T-helper 1 cell (primary cell): ENCODE measurements at places on chromosomes 3 and 15.

DNA sequence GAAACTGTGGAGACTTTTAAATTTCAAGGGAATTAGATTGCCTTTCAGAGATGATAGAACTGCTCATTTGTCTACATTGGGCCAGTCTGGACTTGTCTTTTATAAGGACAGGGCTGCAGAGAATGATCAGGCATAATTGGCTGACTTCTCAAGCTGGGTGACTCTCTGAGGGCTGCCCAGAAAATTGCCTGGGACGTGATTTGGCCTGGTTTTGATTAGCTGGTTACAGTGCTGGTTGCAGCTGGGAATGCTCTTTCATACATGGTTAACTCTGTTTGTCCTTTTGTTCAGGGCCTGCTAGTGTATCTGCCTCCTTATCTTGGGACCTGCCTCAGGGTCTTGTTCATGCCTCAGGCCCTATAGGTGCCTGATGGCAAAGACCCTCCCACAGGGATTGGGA, 245.6 kb downstream of the CLSTN2 start:
- no peak for DNase-seq

GRCh38 chr3:171458071-171458863, 1.9 kb downstream of the TNIK start:
- peak; percentile 28 for DNase-seq

GRCh38 chr3:112629425-112629824, 11.5 kb downstream of the CCDC80 start:
- peak; percentile 35 for DNase-seq

DNA sequence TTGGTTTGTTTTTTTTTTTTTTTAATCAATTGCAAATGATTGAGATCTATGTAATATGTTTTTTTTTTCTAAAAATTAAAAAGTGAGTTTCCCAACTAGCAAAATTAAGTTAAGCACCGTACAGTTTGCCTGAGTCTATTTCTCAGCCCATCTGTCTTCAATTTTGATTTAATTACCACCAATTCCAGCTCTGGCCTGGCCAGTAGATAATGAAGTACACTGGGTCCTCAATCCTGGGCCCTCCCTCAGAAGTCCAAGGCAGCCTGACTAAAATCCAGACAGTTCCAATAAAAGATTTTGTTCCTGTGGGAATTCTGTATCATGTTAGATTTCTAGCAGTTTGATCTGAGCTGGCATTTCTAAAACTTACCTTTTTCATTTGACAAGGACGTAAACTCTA, 887.2 kb downstream of the NAALADL2 start:
- no peak for DNase-seq

DNA sequence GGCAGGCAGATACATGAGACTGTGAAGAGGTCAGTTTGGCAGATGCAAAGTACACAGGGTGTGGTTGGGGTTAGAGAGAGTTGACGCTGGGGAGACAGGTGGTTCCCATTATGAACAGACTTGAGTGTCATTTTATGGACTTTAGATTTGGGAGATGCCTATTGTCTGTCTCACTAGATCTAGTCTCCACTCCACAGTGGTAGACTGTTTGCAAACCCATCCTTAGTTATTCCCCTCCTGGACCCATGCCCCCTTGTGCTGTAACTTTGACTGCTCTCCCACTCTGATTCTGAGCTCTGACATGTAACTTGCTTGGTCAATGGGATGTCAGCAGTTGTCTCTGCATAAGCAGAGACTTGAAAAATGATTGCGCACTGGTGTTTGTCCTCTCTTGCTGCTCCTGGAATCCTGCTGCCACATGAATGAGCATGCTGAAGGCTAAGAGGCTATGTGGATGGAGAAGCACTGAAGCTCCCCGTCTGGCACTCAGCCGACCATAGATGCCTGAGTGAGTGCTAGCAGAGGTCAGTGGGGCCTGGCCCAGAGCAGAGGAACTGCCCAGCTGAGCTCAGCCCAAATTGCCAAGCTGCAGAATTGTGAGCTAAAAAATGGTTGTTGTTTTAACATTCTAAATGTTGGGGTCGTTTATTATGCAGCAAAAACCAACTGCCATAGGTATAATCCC, 88.2 kb downstream of the FAM43A start:
- no peak for DNase-seq

GRCh38 chr3:50486219-50486888, 17.1 kb downstream of the CACNA2D2 start:
- DNase-seq = no peak

DNA sequence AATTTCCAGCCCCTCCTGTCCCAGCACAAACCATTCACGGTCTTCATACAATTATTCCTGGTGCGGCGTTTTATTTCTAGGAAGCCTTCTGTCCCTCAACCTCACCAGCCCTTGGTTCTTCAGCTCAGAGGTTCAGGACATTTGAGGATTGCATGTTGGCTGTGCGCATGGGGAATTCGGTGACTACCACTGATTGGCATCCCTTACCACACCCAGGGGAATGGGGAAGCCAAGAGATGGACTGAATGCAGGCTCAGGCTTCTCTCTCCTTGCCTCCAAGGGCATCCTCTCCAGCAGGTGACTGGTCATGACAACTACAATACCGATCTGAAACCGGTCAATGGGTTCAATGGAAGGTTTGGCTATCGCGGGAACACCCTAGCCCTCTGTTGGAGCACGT, 153.8 kb downstream of the MTHFS start:
- DNase-seq = no peak

- DNase-seq = no peak
Observed at GRCh38 chr3:188321258-188321657, 167.3 kb downstream of the LPP start.

- no peak for DNase-seq
Observed at GRCh38 chr3:30455840-30456239, 150.6 kb upstream of the TGFBR2 start.

DNA sequence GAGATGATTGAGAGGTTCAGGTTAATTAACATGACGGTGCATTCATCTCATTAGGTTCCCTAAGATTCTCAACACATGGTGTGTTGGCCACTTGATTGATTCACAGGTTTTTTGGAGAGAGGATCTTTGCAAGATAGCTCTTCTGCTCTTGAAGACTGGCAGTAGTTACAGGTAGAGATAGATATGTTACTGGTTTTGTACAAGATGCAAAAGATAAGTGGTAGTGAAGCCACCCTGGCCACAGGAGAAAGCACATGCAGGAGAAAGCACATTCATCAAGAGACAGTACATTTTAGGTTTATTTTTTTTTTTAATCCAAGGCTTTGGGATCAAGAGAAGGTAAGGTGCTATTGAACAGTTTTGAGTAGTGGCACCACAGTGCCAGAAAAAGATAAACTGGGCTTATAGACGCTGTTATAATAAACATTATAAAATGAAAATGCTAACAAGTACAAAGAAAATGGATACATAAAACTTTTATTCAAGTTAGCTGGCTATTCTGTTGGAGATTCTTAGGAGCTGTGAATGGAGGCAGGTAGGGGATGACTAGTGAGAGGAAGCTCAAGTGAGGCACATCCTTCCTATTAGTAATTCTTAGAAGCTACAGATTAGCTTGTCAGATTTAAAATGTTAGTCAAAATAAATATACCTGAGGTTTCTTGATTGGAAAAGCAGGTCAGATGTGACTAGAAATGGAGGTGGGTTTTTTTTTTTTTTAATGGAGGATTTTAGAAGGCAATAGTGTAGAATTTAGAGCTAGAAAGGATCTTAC, 10.8 kb downstream of the SELENOT start:
- no peak for DNase-seq

- DNase-seq = no peak
Observed at GRCh38 chr3:102360183-102360860, 74.5 kb upstream of the ZPLD1 start.

DNA sequence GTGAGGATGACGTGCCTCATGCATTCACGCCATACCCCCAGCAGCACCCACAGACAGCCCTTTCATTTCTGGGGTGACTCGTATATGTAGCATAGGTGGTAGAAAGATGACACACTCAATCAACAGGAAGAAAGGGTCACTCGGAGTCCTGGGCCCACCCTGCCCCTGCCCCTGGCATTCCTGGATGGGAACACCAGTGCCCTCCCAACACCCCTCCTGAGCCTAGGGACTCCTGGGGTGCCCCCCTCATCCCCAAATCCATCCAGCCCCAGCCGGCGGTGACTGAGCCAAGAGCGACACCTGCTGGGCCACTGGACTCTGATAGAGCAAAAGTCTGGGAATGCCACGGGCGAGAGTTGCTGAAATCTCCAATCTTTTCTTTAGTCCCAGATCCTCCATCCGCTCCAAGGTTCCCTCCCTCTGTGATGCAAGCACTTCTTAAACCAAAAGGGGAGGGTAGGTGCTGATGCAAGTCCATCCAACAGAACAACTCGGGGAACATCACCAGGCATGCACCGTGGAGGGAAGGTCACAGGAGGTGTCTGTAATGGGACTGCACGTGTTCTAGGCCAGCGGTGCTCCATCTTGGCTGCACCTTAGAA, 31.1 kb downstream of the ACAN start:
- no peak for DNase-seq

- no peak for DNase-seq
Observed at GRCh38 chr3:173865900-173866498, 468.5 kb downstream of the NLGN1 start.

DNA sequence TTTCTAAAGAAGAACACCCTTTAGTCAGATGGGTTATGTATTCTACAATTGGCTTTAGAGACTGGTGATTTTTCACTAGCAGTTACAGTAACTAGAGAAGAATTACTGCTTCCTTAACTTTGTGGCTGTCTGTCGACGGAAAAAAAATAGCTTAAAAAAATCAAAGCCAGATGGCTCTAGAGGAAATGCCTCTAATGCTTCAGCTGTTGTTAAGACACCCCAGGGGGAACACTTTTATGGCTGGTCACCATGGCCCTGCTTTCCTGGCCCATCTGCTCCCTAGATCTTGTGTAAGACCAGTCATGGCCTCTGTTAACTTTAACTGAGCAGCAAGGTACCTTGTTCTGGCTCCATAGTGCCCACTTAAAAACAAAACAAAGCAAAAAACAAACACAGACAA, 198.6 kb upstream of the PLSCR5 start:
- no peak for DNase-seq

GRCh38 chr15:94094310-94094709, 137.1 kb upstream of the MCTP2 start:
- no peak for DNase-seq

DNA sequence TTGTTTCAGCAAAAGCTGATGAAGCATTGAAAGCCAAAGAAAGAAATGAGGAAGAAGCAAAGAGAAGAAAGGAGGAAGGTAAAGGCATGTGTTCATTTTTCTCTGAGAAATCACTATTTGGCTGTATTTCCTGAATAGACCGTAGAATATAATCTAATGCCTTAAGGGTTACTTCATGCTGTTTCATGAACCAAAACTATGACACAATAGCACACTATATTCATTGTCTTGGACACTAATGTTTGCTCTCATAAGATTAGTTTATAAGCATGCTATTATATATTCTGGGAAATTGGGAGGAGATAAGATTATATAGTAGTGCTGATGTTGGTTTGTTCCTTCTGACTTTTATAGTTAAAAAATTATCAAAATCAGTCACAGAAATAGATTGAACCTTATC, 110.1 kb upstream of the MLF1 start:
- no peak for DNase-seq

DNA sequence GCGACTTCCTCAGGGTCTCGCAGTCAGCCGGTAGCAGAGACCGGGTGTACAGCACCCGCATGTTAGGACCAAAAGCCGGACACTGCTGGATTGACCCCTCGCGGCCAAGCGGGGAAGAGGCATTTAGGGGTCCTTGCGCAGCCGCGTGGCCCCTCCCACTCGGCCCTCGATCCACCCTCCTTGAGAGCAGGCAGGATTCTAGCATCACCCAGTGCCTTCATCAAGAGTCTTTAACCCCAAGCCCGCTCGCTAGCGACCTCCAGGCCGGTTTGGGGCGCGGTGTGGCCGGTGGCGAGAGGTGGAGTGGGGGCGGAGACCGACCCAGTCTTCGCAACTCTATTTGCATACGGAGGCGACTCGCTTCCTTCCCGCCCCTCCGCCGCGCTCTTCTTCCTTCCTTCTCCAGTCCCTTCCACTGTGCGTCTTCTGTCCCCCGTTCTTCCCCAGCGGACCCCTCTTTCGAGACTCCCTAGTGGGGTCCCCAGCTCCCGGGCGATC, at the start of gene ST6GAL1:
Gene ST6GAL1 (plus strand): TSS at position 384 of the 498 bp plus-strand sequence. CDS start 112,178 bp downstream, outside the sequence.
- peak; percentile 42 for DNase-seq

- no peak for DNase-seq
Observed at GRCh38 chr3:45054196-45054857, 28.2 kb downstream of the CLEC3B start.

DNA sequence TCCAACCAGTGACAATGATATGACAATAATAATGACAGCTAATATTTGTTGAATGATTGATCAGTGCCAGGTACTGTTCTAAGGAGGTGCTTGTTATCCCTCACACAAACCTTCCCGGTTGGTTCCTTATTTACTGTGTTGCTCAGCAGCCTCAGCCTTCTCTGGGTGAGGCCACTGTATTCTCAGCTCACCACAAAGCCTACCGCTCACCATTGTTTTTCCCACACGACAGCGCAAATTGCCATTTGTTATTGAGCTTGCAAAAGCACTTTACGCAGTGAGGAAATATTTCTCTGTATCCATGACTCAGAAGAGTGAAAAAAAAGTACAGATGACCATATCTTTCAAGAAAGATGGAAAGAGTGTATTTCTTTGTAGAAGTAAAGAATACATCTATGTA, 49.5 kb upstream of the PDZRN3 start:
- DNase-seq = no peak

- no peak for DNase-seq
Observed at GRCh38 chr15:57609805-57610529, 18.3 kb downstream of the MYZAP start.

DNA sequence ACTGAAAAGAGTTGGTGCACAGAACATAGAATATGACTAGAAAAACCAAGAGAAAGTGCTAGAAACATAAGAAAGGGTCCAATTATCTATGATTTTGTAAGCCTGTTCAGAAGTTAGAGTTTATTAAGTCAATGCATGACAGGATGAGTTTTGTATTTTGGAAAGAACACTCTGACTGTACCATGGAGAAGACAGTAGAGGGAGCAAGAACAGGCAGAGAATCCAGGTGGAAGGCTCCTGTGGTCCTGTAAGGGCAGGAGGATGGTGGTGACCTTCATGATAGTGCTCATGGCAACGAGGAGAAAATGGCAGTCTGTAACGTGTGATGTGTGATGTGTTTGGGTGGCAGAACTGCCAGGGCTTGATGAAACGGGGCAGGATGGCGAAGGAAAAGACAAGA, 249.1 kb downstream of the CTNNB1 start:
- DNase-seq = no peak

GRCh38 chr3:146653978-146654377, 48.8 kb upstream of the PLSCR5 start:
- DNase-seq = no peak

DNA sequence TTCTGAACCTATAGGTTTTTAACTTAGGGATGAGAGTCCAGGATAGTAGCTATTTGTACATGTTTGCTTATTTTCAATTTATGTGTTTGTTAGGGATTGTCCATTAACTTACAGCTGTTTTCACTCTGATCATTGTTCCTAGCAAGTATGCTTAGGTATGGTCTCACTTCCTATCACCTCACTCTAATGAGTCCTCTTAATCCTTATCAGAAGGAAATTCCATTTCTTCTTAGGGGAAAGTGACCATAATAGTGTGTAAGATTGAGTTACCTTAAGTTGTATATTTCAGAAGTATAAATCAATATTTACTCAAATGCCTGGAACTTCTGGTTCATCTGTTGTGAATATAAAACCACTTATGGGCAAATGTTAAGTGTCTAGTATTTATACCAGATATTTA, 53.0 kb downstream of the PIAS1 start:
- no peak for DNase-seq

GRCh38 chr15:32674681-32675080, 33.2 kb downstream of the SCG5 start:
- DNase-seq = no peak

- DNase-seq = no peak
Observed at GRCh38 chr3:54970895-54971294, 43.0 kb upstream of the LRTM1 start.
